Activated CD8-positive, alpha-beta T cell treated with anti-CD3 and anti-CD28 coated beads for 36 hours (primary cell): ENCODE measurements at places on chromosomes 2 and 18. TPM values are rescaled to one million over a fixed set of nuclear protein-coding genes. Genes with fewer than 3 reads are reported as not detected.

The VWC2L gene
- total RNA-seq: not detected

The ALKAL2 gene
- not detected for total RNA-seq

The NT5DC4 gene
- total RNA-seq: not detected

The PIK3C3 gene
- total RNA-seq: 62.1 TPM

GRCh38 chr2:207660994-207661393, 35.8 kb upstream of the METTL21A start:
- no peak for DNase-seq

GRCh38 chr2:25316101-25316500, 25.6 kb downstream of the DNMT3A start:
- no peak for DNase-seq

GRCh38 chr18:79424008-79424565, 28.4 kb downstream of the NFATC1 start:
- DNase-seq: no peak

DNA sequence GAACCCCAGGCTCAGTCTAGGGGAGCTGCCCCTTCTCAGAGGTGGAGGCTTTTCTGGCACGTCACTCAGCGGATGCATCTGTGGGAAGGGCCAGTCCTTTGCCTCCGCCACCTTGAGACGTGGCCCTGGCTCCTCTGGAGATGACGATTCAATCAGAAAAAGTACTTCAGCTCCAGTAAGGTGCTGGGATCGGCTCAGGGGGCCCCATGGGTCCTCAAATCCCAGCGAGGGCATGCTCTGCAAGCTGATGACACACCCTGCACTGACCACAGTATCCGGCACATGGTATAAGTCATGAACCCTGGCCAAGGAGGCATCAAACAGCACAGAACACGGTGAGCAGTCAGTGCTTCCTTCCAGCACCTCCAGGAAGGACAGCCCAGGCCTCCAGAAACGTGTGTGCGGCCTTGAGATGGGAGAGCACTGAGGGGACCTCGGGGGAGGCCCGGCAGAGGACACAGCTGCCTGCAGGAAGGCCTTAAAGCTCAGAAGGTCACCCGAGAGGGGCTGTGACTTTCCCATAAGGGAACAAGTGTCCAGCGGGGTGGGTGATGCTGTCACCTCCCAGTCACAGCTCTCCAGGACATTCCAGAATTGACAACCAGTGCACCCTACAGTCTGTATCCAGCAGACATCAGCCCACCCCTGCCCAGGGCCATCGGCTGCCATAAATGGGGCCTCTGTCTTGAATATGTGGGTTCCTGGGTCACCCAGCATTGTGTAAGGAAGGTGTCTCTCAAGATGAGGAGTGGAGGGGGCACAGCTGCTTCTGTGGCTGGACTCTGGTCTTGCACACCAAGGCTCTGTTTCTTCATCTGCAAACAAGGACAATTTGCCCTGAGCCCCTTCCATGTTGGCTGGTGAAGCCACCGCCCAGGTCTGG, 205.8 kb downstream of the NDUFA10 start:
- DNase-seq: no peak

DNA sequence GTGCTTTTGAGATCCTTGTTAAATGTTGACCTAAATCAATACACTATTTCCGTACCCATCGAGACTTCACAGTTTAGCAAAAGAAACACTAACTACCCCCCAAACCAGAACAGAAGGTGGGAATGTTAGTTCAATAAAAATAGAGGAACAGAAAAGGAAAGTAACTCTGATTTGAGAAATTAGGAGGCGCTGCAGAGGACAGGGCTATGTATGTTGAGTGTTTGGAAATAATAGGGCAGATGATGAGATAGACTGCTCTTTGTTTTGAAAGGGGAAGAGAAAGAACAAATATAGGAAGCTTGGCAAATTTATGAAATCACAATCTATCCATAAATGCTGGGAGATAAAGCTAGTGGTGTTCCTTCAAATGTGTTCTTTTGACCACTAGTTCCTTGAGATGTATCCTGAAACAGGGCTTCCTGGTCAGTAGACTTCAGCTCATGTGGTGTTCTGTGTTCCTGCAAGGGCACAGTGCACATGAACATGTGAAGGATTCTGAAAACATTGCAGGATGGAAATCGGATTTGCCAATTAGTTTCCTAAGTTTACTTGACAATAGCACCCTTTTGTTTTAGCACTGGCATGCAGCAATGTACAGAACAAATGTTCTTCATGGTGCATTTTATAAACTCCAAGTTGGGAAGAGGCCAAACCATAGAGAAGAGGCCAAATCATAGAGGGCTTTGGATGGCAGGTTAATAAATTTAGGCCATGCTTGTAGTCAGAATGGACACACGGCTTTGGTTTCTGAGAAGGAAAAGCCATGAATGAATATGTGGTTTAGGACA, 39.8 kb downstream of the RHBDD1 start:
- no peak for DNase-seq

DNA sequence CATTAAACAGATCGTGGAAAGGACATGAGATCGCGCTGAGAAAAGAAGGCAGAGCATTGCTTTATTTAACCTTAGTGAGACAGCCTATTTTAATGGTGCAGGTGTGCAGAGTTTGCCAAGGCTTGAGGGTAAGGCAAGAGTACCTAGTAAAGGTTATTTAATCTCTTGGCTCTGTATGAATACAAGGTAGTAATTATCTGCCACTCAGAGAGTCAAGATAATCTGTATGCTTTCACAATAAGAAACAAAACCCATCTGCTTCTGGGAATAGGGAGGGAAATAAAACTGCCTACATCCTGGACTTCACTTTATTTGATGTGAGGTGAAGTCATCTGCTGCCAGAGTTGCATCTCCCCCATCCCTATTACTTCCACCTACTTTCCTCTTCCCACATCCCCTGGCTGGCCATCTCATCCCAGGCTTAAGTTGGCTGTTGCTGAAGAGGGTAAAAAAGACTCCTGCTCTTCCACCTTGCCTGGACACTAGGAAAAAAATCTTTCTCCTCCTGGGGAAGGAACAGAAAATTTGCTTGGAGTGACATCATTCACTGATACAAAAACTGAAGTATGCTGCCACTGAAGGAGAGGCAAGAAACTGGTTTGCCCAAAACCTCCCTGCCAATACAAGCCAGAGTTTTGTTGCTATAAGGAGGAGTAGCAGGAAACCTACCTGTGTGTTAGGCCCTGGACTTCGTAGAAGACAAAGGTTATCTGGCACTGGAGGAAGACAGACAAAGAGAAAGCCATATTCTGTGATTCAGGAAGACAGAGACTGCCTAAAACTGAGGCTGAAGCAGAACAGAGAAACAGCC, 35.8 kb upstream of the ARHGAP25 start:
- DNase-seq: no peak

- no peak for DNase-seq
Measured at GRCh38 chr18:63144748-63145147, 174.8 kb downstream of the BCL2 start.
